ENCODE measurements at places on chromosomes 2 and 18.
A peak's percentile ranks its signal among the peaks of the same experiment; 100 is the strongest.

GRCh38 chr2:236242057-236242495 lies 22.1 kb downstream of the ASB18 start:
- no peak for DNase-seq

- DNase-seq, result no peak
These were observed 65.8 kb downstream of the KCTD1 start for GRCh38 chr18:26482569-26482968.

DNA sequence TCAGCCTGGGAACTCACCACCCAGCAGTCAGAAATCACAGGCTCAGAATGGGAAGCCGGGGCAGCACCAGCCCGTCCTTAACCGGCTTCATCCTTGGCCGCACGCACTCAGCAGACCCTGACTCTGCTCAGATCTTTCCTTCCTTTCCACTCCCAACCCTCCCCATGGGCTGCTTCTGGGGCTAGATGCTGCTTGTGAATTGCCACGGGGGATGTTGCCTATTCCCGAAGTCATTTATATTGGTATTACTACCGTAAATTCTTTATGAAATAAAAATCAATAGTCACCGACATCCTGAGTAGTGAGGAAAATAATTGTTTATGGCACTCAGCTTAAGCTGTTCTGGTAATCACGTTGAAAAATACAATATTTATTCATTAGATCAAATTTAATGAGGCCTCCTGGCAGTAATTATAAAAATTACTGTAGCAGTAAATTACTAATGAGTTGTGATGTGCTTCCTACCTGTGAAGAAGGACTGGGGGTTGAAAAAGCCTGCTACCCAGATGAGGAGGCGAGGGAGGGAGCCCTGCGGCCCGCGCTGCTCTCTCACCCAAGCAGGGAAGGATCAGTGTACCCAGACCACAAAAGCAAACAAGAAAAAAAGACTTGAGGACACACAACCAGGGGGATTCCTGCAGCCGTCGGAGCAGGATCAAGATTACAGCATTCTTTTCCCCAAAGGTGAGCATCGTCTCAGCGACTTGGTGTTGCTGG lies 31.5 kb downstream of the CDCA7 start:
- DNase-seq, result no peak

- DNase-seq, result no peak
These were observed 66.3 kb downstream of the SP110 start for GRCh38 chr2:230153390-230153976.

DNA sequence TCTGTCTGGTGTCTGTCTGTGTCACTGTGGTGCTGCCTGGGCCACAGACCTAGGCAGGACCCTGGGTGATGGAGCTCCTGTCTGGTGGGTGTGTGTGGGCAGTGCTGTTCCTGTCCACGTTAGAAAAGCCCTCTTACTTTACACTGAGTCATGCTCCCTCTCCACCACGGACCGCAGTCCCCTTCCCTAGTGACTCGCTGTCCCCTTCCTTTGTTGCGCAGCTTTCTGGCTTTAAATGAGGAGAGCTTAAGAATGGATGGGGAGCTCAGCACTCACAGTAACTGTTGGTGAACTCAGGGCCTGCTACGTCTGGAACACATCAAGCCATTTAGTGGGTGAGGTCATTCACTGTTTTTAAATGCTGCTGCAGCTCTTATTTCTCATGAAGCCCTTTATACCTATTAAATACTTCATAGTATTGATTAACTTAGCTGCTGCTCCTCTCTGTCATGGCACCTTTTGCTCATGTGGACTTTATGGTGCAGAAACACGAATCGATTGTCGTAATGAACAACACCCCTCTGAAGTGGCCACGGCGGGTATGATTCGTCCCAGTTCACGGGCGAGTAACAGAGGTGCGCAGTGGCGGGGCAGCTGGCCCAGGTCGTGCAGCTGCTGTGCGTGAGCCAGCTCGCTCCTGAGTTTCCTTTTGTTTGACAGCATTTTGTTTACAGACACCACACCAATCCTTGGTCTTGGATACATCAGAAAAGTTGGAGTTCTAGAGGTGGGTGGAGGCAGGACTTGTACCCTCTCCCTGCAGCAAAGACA lies 100.4 kb downstream of the LDLRAD4 start:
- no peak for DNase-seq

GRCh38 chr2:121682396-121683298 lies 33.4 kb upstream of the CLASP1 start:
- DNase-seq, result no peak

GRCh38 chr2:197677483-197677882 lies 2.1 kb upstream of the RFTN2 start:
- no peak for DNase-seq

DNA sequence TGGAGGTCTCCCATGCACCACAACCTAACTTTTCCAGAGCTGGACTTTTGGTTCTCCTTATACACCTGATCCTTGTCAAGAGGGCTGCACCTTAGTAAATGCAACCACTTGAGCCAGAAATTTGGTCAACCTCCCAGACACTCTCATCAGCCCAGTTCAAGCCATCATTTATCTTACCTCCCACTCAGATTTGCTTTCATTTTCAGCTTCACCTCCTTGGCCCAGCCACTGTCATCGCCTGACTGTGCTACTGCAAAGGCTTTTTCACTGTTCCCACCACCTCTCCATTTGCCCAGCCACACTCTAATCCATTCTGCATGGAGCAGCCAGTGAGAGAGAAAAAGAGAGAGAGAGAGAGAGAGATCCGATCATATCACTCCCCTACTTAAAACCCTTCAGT lies 112.4 kb upstream of the DDX18 start:
- DNase-seq, result no peak

- DNase-seq, result no peak
These were observed 115.5 kb upstream of the RAB27B start for GRCh38 chr18:54712758-54713157.

GRCh38 chr2:110101280-110101844 lies 14.3 kb downstream of the MALL start:
- peak; percentile 99 for DNase-seq

DNA sequence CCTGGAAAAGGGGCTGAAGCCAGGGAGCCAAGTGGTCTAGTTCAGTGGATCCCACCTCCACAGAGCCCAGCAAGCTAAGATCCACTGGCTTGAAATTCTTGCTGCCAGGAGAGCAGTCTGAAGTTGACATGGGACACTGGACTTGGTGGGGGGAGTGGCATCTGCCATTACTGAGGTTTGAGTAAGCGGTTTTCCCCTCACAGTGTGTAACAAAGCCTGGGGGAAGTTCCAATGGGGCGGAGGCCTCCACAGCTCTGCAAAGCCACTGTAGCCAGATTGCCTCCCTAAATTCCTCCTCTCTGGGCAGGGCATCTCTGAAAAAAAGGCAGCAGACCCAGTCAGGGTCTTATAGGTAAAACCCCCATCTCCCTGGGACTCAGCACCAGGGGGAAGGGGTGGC lies 144.4 kb downstream of the PTPRM start:
- no peak for DNase-seq

DNA sequence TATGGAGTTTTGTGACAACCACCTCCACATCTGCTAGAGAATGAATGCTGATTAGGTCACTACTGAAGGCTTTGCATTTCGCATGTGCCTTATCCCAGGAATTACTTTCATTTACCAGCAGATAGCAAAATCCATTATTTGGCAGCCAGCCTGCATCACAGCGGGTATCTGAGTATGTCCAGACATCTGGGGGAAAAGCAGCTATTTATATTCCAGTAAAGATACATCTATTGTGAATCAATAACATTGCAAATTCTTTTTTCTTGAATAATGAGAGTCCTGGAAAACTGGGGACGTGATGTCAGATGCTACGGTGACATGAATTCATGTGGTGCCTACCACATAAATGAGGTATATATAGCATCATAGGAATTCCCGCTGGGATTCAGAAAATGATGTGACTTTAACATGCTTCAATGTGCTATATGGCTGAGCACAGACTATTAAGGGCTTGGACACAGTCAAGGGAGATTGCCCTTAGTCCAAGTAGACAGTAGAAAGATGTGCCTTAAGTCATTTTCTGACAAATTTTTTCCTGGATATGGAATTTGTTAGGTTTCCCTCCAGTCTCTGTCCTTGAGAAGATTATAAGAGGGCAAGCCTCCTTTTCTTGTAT lies 84.2 kb upstream of the CD302 start:
- DNase-seq, result no peak

DNA sequence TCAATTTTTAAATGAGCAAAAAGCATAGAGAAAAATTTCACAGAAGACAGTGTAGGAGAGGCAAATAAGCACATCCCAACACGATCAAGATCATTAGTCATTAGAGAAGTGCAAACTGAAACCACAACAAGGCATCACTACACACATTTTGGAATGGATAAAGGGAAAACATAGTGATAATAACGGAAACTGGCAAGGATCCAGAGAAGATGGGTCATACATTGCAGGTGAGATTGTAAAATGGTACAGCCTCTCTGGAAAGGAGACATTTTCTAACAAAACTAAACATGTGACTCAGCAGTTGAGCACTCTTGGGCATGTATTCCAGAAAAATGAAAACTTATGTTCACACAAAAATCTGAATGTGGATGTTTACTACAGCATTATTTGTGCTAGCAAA lies 98.3 kb upstream of the TMEM17 start:
- DNase-seq, result no peak

- DNase-seq, result no peak
These were observed 197.4 kb downstream of the SH3BP4 start for GRCh38 chr2:235149240-235149659.

- DNase-seq, result no peak
These were observed 47.2 kb downstream of the ZAP70 start for GRCh38 chr2:97760480-97761049.

GRCh38 chr2:233225230-233226068 lies 26.0 kb upstream of the ATG16L1 start:
- DNase-seq, result no peak

DNA sequence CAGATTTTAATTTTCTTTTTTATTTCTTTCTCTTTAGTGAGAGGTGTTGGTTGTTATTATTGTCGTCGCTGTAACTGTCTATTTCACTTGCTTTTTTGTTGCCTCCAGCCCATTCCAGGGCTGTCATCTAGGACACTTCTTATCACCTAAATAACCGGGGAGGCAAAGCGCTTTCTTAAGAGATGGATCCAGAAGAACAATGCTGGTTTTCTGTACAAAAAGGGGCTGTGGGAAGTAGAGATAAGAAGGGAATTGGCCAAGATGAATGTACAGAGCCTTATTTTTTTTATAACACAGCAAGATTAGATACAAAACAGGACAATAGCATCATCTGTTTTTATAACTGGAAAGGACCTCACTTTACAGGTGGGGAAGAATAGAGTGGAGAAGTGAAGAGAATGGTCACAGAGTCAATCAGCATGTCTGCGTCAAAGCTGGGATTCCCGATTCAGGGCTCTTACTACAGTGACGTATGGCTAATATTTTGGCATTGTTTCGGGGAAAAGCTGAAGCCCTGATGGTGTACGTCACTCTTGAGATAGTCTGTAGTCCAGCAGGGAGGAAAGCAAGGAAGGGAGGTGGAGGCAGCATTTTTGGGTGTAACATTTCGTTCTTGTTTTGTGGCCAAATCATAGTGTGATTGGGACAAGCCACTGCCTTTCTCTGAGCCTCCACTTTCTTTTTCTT lies 23.2 kb downstream of the IL1B start:
- no peak for DNase-seq

DNA sequence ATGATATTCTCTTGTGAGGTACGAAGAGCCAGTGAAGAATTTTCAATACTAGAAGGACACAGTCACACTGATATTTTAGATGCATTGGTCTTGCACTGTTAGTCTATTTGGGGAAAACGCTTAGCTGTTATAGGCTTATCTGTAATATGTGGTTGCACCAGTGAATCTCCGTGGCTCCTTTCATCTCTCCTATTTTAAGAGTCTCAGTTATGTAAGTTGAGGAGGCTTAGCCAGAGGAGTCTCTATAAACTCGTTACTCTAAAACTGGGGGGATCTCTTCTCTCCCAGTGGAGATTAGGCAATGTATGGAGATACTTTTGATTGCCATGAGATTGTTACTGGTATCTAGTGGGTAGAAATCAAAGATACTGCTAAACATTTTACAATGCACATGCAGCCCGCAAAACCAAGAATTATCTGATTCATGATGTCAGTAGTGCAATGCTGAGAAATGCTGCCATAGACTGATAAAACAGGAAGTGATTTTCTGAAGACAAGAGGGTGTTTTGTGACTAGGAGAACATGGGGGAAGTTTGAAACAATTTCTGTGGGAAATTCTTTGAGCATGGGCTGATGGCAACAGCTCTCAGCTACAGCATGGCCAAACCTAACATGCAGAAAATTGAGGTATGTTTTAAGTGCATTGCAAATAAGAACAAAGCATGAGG lies 339.1 kb downstream of the SOX11 start:
- DNase-seq, result no peak

DNA sequence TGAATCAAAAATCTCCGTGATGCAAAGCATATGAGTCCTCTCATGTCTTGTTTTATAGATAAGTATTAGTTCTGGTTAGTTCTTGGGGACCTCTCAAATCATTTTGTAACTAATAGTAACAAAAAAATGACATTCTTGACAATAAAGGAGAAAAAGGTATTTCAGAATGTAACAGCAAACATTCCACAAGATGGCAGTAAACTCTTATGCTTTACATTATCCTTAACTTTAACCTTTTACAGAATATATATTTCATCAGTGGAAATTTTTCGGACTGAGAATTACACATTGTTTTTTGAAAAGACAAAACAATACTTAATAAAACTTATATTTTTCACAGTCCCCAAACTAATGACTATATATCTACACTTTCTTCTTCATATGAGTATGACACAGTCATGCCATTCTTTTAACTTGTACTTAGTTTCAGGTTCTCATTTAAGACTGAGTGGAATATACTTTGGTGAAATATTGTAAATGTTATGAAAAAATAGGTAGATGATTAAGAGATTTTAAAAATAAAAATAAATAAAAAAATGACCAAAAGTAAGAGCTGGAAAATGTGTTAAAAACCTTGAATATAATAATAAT lies 142.9 kb upstream of the NXPH2 start:
- DNase-seq, result no peak

DNA sequence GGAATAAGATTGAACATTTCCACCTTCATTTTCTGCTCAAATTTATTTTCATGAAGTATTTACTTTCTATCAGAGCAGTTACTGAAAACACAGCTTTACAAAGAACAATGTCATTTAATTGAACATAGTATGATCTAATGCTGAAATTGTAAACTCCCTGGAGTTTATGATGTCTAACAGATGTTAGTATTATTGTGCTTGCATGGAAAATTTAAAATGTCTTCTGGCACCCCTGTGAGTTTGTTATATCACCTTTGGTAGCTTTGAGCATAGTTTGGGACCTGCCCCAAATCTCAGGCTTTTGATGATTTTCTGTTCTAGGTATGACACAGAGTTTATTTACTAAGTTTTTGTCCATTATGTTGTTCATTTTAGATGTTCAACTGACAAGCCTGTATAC lies 28.1 kb downstream of the FAM171B start:
- DNase-seq, result no peak
